ENCODE measurements at places on chromosomes 1 and 21.

- DNase-seq, result no peak
Measured at GRCh38 chr1:87684713-87685205, 356.1 kb downstream of the LMO4 start.

DNA sequence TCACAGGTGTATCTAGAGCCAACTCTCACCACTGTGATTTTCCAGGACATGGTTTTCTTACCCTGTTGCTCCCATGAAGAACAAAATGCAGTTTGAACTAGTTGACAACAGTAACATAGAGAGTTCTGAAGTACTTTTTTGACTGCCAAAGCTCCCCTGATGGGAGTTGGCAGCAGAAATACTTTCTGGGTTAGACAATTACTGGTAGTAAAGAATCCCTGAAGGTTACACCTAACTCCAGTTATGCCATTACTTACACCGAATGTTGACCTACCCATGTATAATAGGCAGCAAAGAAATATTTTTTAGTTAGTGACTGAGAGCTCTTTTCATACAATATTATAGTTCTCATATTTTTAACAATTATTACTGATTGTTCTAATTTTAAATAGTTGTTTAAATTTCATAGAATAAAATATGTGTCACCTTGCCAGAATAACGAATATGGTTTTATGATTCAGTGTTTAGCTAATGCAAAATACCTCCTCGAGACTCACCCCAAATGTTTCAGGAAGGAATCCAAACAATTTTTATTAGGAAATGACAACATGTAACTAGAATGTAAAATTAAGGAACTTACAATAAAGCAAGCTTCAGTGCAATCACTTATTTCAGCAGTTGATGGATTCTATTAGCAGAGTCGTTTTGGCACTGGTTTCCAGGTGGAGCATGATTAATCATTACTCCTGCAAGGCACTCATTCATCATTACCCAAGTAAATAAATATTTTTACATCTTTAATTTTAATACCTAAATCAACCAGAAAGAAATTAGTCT, 237.6 kb downstream of the MRPL39 start:
- no peak for DNase-seq

- no peak for DNase-seq
Measured at GRCh38 chr1:35807614-35808449, at the start of gene AGO4. TSS of gene AGO4 (plus strand) at chr1:35808016. CDS start at chr1:35808417, 401 bp downstream.

DNA sequence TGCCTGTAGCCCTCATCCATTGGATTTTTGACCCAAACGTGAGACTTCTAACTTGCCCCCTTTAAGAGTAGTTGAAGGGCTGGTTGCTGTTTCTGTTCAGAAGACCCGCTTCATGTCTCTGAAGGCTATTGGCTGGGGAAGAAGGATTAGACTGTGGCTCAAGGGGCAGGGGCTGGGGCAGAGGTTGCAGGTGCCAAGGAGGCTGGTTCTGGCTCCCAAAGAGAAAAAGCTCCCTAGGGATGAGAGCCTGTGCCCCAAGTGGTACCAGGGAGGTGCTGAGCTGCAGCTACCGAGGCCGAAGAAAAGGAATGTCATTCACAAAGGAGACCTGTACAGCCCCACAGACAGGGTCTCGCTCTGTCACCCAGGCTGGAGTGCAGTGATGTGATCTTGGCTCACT, 5.8 kb downstream of the WNT3A start:
- no peak for DNase-seq

DNA sequence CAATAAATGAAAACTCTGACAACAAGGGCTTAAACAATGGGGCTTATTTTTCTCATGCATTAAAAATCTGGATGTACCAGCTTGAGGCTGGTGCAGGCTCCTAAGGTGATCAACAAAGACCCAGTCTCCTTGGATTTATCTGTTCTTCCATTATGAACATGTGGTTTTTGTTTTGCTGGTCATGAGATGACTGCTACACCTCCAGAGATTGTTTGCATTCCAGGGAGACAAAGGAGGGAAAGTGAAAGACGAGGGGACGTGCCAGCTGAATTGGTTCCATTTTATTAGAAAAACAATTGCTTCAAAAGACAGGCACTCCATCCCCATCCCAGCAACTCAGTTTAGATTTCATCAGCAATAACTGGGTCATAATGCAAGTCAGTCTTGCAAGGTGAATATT, 90.9 kb upstream of the KCNK1 start:
- no peak for DNase-seq

DNA sequence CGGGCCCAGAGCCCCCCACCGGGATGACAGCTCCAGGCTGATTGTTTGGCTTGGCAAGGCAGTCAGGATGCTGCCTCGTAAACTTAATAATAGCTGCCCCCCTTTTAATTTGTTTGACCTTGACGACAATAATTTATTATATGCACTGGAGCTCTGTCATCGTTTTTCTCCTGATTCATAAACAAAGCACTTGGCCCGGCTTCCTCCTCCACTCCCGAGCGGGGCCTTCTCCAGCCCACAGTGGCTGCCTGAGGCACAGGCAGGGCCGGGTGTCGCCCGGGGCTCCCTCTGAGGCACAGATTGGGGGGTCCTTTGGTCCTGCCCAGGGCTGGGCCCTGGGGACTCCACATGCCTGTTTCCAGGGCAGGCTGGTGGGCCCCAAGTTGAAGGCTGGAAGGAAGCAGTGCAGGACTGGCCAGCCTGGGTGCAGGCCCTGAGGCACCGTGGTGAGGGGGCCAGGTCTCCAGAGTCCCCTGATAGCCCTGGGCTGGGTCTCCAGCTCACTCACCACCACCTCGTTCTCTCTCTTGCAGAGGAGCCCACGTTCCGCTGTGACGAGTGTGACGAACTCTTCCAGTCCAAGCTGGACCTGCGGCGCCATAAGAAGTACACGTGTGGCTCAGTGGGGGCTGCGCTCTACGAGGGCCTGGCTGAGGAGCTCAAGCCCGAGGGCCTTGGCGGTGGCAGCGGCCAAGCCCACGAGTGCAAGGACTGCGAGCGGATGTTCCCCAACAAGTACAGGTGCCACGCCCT, 52.0 kb upstream of the ARHGEF16 start:
- DNase-seq, result no peak

- DNase-seq, result no peak
Measured at GRCh38 chr1:38581396-38581795, 278.2 kb downstream of the RRAGC start.

- DNase-seq, result no peak
Measured at GRCh38 chr1:27865821-27866220, 6.5 kb upstream of the THEMIS2 start.

DNA sequence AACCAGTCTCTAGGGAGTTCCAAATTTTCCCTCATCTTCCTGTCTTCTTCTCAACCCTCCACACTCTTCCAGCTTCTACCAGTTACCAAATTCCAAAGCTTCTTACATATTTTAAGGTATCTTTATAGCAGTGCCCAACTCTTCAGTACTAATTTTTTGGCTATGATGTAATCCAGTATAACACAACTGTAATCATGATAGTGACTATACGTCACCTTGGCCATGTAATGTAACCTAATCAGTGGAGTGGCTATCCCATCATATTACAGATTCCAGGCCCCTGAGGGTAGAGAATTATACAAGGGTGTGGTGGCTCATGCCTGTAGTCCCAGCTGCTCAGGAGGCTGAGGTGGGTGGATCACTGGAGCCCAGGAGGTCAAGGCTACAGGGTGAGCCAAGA, 143.2 kb downstream of the CLEC20A start:
- DNase-seq, result no peak

DNA sequence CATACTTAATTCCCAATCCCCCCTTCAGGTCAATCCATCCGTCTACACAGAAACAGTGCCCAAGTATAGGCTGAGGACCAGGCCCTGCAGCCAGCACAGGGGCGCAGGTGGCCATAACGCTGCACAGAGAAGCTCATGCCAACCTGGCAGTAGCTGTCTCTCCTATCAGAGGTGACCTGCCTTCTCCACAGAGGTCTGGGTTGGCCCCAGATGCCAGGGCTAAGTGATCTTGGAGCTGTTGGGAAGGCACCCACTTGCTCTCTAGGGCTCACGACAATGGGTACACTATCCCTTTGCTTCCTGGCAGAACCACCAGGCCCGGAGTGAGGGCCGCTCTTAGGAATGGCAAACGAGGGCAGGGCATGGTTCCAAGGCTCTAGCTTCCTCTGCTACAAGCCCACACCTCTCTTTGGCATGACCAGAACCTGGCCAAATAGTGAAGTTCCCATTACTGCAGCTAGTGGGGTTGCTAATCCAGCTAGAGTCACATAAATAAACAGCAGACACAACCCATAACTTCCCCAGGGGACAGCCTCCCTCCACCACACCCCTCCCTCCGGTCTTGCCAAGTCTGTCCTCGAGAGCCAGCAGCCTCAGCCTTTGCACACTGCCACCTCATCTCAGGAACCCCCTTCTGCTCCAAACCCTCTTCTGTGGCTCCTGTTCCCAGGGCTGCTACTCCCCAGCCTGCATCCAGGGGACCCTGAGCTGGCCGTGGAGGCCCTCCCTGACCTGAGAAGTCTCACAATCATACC, 113.0 kb downstream of the GLIS1 start:
- no peak for DNase-seq

GRCh38 chr21:28590026-28590425, 402.7 kb downstream of the LTN1 start:
- DNase-seq, result no peak

Data from stimulated activated CD8-positive, alpha-beta memory T cell treated with anti-CD3 and anti-CD28 coated beads, Interleukin-4, amount 100 ng/mL, for 4 hours (primary cell).